Stimulated activated CD8-positive, alpha-beta memory T cell treated with anti-CD3 and anti-CD28 coated beads, Interleukin-7, amount 100 ng/mL, for 1 hour (primary cell): ENCODE measurements at places on chromosomes 1 and 21.

GRCh38 chr1:108747898-108748297, 1.4 kb downstream of the STXBP3 start:
- no peak for DNase-seq

DNA sequence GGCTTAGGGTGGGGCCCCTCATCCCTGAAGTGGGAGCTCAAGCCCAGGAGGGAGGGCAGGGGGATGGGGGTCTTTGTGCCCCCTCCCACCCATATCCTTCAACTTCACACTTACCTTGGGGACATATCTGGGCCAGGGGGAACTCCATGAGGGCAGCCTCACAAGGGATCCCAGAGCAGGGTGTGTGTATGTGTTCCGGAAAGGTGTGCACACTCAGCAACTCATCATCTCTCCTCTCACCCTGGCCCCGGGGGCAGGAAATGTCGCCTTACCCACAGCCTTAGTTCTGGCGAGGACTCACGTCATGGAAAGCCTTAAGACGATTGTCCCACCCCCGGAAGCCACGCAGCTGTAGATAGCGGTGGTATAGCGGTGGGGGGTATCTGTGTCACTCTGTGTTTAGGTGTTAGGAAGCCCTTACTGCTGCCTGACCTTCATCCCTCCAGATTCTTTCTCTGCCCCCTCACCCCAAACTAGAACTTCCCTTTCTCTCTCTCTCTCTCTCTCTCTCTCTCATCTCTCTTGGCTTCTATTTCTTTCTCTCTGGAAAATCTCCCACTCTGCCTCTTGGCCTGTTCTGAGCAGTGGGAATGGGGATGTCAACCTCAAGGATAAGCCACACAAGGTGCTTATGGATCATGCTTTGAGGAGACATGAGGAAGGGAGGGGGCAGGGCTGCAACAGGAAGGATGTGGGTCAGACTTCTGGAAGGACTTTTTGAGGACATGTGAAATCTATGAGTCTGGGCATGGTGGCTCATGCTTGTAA, at the start of gene SH2D2A:
TSS of gene SH2D2A (minus strand) at position 288 of the 768 bp plus-strand sequence. CDS start at position 148, 140 bp downstream.
- peak; percentile 88 for DNase-seq

DNA sequence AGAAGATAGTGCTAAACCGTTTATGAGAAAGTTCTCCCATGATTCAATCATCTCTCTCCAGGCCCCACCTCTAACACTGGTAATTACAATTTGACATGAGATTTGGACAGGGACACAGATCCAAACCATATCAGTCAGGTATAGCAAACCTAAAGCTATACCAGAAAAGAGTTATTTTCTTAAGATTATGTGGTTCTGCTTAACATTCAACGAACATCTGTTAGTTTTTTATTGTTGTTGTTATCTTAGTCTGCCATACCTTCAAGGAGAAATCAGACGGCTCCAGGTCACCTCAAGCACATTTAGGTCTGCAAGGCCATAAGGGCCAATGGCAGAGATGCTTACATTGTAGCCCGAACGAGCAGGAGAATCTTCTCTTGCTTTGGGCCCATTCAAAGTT, 89.5 kb upstream of the ETV3 start:
- DNase-seq: no peak

DNA sequence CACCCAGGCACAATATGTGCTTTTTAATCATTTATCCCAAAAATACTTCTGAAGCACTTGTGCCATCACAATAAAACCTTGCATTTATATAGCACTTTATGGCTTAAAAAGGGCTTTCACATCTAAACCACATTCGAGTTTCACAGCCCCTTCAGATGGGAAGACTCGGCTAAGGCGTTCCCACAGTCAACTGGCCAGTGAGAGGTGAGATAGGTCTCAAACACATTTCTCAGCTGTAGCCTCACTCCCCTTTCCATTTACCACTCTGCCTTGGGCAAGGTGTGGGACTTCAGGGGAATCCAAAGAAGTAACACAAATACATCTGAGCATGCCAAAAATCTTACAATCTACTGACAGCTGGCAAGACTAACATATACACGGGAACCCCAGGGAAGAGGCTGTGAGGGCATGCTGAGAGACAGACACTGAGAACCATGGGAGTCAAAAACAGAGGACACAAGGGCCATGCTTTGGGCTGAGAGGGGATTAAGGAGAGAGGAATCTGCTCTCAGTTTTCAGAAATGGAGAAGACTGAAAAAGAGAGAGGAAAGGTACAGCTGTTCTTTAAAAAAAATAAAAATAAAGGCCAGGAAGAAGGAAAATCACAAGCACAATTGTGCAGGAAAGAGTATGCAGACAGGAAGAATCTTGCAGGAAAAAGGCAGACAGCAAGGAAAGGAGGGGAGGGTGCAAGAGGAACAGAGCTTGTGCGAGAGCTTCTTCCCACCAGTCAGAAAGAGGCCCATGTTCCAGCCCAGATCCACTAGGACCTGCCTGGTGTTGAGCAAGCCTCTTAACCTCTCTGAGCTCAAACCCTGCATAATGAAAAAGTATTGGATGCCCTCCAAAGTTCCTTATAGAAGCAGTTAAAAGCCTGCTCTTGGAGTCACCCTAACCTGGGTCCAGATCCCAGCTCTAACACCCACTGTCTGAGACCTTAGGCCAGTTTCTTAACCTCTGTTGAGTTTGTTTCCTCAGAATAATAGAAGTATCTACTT, 73.5 kb downstream of the JAK1 start:
- DNase-seq: no peak

DNA sequence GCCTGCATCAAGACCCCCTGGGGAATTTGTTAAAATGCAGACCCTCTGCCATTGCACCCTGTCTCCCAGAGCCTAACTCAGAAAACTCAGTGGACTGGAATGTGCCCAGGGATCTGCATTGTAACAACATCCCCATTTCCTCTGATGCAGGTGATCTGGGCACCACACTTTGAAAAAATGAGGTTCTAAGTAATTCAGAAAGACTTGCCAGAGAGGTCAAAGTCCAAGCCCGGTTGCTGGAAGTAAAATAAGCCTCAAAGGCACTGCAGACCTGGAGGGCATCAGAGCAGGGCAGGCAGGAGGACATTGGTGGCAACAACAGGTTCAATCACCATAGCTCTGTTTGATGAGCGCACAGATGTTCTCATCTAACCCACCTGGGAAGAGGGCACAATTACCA, 90.7 kb downstream of the SYT2 start:
- no peak for DNase-seq

DNA sequence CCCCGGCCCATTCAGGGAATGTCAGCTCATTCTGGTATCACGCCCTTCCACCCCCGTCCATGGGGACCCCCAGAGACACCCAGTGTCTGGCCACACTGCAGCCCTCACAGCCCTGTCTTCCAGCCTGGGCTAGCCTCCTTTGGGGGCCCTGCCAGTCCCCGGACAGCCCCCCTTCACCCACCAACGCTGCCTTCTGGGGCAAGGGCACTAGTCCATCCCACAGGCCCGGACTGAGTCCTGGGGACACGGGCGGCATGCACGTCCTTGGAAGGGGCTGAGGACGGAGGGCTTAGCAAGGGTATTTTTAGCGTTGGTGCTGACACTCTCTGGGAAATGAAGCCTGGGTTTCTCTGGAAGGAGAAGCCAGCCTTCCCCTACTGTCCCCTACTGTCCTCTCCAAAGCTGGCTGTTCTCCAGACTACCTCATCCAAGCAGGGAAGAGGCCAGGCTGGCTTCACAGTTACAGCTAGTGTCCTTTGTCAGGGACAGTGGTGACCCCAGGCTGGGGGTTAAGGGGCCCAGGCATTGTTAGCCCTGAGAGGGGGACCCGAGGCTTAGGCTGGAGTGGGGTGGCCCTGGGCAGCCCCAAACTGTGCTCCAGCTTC, 39.5 kb downstream of the COQ8A start:
- no peak for DNase-seq

- DNase-seq: no peak
These were observed 13.5 kb downstream of the TMEM201 start for GRCh38 chr1:9601942-9602793.

- DNase-seq: no peak
These were observed 442.3 kb downstream of the LRRIQ3 start for GRCh38 chr1:73755649-73756048.

DNA sequence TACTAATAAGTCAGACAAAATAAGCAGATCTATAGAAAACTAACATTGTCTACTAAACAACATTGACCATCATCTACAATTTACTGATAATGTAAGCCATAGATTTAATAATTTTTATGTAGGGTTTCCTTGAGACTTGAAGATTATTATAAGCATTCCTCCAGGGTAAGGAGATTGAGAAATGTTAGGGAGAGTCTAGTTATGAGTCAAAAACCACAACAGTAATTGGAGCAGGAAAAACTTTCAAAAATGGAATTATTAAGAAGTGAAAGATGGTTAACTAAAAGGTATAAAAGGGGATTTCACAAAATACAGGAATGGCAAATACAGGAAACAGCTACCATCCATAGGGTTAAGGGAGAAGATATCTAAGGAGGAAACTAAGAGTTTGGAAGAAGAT, 12.4 kb upstream of the UHMK1 start:
- DNase-seq: no peak

DNA sequence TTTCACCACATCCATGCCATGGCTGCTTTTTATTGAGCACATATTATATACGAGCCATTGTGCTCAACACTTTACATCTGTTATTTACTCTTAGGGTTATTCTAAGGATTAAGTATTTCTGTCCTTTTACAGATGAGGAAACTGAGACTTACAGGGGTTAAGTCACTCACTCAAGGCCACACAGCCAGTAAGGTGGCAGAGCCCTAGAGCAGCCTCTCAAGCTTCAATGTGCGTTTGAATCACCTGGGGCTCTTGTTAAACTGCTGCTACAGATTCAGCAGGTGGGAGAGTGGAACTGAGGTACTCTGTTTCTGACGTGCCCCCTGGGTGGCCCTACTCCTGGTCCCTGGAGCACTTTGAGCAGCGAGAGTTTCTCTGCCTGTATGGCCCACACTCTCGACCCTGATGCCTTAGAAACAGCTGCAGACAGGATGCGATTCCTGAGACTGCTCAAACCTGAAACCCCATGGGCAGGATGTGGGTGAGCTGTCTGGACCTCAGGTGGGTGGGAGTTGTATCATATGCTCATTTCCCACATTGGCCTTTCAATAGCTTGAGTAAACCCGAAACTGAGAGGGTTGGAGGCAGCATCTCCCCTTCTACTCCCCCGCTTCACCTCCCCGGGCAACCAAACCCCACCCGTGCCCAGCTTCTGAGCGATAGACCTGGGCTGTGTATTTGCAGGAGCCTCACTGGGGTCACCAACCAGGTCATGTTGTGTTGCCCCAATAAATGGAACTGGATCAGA, 59.3 kb downstream of the MAN1C1 start:
- peak; percentile 29 for DNase-seq

- DNase-seq: peak; percentile 34
These were observed at the start of gene ZNF362 for GRCh38 chr1:33256471-33257206. TSS of gene ZNF362 (plus strand) at chr1:33256492. CDS start at chr1:33270575, 14,083 bp downstream.

GRCh38 chr21:27536319-27536718, 569.4 kb upstream of the ADAMTS5 start:
- DNase-seq: no peak

GRCh38 chr21:44911068-44911383, 9.7 kb downstream of the ITGB2 start:
- no peak for DNase-seq

DNA sequence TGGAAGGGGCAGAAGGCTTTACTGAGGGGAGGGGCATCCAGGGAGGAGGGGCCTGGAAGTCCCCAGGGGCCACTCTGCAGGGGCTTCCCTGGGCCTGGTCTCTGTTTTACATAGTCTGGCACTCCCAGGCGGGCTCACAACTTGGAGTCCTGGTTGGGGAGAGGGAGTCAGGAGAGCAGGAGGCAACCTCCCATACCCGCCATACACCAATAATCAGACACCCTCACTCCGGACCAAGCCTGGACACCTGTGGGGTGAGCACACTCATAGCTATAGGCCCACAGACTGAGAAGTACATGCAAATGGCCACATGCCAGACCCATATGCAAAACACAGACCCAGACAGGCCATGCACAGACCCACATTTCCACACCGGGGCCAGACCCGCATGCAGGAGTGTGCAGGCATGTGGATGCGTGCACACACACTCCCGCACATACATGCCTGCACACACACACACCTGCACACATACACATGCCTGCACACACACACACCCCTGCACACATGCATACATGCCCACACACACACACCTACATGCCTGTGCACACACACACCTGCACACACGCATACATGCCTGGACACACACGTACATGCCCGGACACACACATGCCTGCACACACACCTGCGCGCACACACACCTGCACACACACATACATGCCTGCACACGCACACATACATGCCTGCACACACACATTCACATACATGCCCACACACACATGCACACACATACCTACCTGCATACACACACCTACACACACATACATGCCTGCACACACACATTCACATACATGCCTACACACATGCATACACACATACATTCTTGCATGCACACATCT, 89.5 kb upstream of the RUNX3 start:
- no peak for DNase-seq

- no peak for DNase-seq
These were observed 122.8 kb downstream of the CRB1 start for GRCh38 chr1:197390856-197391255.

GRCh38 chr1:177914603-177915002, 55.3 kb downstream of the SEC16B start:
- DNase-seq: no peak

- no peak for DNase-seq
These were observed 31.3 kb downstream of the XKR8 start for GRCh38 chr1:27990920-27991537.
